ENCODE measurements at places on chromosomes 1 and 21.

DNA sequence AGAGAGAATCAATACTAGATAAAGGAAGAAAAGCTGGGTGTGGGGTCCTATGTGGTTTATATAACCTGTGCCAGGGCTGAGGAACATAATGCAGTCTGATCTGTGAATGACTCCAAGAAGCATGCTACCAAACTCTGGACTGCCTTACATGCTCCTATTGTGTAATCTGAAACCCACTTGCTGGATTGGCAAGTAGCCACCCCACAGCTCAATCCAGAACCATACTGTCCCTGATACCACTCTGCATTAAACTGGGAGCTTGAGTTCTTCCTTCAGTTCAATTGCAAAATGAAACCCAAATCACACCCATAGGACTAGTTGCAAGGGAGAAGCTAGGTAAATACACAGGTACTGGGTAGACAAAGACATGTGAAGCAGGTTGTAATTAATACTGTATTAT lies 115.4 kb upstream of the NEGR1 start:
- no peak for DNase-seq

DNA sequence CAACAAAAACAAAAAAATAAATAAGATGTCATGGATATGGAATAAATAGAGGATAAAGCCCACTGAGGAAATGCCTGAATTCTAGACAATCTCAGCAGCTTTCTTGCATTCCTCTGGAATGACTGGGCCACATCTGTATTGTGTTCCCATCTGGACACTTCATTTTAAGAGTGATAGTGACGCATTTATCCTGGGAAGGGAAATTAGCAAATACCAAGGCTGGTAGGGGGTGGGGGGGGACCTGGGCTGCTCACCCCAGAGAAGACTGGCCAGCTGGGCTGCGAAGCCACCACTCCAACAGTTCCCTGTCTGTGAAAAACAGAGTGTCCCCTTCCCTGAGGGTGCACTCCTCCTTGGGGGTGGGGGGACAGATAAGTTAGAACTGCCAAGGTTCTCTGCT lies 106.3 kb downstream of the HIVEP3 start:
- DNase-seq, result no peak

DNA sequence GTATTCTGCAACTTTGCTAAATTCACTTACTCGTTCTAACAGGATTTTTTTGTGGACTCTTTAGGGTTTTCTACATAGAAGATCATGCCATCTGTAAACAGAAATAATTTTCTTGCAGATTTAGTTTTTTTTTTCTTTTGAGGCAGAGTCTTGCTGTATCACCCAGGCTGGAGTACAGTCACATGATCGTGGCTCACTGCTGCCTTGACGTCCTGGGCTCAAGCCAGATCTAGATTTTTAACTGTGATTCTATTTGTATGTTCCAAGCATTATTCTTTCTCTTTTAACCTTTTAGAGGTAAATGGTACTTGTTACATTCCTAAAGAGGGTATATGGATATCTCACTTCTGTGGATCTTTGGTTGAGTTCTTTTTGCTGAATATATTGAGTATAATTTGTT lies 18.6 kb downstream of the FABP3 start:
- DNase-seq, result no peak

GRCh38 chr1:1098681-1099421 lies 17.0 kb downstream of the C1orf159 start:
- DNase-seq, result no peak

GRCh38 chr1:210558302-210558701 lies 229.6 kb downstream of the HHAT start:
- no peak for DNase-seq

GRCh38 chr1:83692524-83693381 lies 306.2 kb downstream of the TTLL7 start:
- DNase-seq, result no peak

DNA sequence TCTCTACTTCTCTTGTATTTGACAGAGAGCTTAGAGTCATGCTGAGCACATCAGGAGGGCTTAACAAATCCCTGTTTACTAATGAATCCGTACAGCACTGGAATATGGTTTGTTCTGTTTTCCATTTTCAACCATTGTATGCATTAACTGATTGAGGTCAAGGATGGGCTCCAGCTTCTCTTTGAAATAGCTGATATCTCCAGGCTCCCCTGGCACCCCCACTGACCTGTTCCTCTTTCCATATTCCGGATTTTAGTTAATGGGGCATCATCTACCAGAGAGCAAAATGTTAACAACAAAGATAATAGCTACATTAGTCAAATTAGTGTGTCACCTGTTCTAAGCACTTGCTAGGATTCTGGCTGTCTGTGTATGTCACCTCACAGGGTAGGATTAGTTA lies 57.6 kb downstream of the NENF start:
- no peak for DNase-seq

- no peak for DNase-seq
Measured at GRCh38 chr1:180530501-180530900, 28.1 kb upstream of the ACBD6 start.

DNA sequence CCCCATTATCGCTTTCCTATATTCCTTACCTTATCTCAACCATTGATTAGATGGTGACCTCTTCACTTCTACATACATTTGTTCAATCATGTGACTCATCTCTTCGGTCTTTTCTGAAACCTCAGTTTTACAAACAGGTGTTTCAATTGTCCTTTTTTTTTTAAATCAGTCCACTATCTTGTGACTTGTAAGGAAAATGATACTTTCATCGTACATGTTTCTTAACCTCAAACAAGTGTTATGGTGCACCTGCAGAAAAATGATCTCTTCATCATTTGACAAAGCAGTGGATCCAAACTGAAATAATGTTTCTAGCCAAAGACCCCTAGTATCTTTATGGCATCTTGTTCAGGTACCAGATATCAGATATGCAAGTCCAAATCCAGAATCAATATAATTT lies 1157.2 kb downstream of the MRPL39 start:
- no peak for DNase-seq

- DNase-seq, result no peak
Measured at GRCh38 chr1:160996178-160996577, 24.8 kb downstream of the F11R start.

- no peak for DNase-seq
Measured at GRCh38 chr1:236979149-236979900, 24.9 kb downstream of the MT1HL1 start.

GRCh38 chr1:44720281-44720680 lies 10.7 kb downstream of the RNU5D-1 start:
- no peak for DNase-seq

- no peak for DNase-seq
Measured at GRCh38 chr1:6801966-6802365, 16.7 kb downstream of the CAMTA1 start.

DNA sequence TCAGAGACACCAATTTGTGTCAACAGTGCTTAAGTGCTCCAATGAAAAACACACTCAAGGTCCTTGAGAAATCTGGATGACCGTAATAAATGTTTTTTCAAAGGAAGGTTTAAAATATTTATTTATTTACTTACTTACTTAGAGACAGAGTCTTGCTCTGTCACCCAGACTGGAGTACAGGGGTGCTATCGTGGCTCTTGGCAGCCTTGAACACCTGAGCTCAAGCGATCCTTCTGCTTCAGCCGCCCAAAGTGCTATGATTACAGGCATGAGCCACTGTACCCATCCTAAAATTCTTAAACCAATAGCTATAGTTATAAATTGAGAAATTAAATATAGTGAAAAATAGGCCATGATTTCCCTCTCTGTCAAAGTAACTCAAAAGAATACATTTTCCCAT lies 17.3 kb upstream of the ERICH3 start:
- no peak for DNase-seq

DNA sequence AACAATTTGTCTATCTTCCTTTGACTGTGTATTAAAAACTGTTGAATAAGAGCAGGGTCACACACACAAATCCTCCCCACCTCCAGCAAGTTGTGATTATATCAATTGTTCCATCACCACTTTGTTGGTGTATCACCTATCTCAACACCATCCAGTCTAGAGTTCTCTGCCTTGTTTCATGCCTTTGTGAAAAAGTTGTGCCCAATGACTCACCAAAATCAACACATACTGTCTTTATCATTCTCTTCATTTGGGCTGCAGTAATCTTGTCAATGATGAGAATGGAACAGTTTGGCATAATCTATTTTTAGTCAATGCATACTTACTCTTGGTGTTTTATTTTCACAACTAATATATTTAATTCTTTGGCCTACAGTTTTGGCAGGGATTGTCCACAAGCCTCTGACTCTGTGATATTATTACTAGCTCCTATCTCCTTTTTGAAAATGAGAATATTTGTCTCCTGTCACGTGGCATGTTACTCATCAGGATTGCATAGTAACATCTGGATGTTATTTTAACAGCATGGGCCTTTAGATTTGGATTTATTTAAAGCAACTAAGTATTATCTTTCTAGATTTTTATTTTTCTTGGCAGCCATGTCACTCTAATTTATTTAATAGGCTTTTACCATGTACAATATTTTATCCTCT lies 5.1 kb downstream of the C1orf87 start:
- no peak for DNase-seq

DNA sequence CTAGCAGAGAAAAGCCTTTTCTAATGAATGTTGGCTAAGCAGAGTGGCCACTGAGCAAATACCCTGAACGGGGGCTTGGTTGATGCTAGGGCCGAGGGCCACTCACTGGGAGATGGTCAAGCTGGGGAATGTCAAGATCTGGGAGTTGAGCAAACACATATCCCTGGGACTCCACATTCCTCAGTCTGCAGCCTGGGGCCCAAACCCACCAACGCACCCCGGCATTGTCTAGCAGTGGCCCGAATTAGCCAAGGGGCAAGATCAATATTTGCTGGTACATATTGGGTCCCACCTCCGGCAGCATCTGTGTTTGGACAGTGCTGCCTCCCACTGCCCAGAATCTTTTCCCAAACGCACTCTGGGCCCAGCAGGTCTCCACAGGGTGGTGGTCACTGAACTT lies 144.1 kb downstream of the TRABD2B start:
- no peak for DNase-seq

DNA sequence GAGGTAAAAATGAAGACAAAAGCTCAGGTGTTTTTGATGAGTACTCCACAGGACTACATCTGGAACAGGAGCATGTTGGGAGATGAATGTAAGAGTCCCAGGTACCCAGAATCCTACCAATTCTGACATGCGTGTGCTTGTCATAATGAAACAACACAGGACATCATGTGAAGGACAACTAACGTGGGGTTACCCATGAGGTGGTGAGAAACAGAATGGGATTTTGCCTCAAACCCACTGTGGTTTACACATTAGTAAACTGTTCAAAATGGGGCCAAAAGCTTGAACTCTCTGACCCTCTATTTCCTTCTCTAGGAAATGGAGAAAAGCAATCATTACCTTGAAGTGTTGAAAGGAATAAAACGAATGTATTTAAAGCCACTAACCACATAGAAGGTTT lies 266.2 kb downstream of the RGS7 start:
- DNase-seq, result no peak

GRCh38 chr1:213291526-213291925 lies 240.5 kb downstream of the RPS6KC1 start:
- no peak for DNase-seq

DNA sequence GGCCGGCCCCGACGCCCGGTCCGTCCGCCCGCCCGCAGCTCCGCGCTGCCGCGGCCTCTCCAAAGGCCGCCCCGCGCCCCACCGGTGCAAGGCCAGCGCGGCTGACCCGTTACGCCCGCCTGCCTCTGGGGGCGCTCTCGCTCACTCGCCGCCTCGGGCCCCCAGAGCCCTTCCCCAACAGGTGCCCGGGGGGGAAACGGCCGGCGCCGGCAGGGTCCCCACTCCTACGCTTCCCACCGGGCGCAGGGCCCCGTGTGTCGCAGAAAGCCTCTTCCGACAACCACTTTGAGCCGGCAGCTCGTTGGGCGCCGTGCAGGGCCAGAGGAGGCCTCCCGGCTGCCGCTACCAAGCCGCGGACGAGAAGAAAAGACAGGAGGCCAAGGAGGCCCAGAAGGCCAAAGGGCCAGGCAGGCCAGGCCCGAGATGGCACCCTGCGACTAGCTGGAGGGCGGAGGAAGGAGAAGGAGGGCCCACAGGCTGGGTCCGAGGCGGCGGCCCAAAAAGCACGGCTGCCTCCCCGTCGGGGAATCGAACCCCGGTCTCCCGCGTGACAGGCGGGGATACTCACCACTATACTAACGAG lies 64.9 kb upstream of the FCGR2A start:
- DNase-seq, result peak; percentile 56

DNA sequence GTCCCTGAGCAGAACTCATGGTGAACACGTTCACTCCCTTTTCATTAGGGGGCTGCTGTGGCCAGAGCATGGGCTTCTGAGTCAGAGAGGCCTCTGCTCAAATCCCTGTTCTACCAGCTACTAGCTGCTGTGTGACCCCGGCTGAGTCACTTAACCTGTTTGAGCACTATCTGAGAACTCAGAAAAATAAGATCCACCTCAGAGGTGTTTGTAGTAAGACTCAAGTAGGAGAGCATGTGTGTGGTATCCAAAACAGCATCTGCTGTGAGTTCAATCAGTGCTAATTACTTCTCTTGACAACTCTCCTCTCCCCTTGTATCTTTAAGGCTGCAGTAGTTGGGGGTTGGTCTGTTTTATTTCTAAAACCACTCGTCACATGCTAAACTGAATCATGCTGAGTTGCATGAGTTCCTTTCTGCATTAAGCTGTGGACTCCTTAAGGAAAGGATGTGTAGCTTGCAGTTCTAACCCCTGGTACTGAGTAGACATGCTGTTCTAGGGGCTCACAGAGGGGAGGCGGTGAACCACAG lies 39.7 kb upstream of the JUN start:
- DNase-seq, result no peak

GRCh38 chr1:40353082-40353481 lies 20.4 kb upstream of the SMAP2 start:
- no peak for DNase-seq

All from stimulated activated CD8-positive, alpha-beta memory T cell treated with anti-CD3 and anti-CD28 coated beads, Interleukin-7, amount 100 ng/mL, for 48 hours (primary cell).